ENCODE measurements at places on chromosomes 5 and 9.

- no peak for DNase-seq
Observed at GRCh38 chr9:35518981-35519679, 29.2 kb downstream of the RUSC2 start.

DNA sequence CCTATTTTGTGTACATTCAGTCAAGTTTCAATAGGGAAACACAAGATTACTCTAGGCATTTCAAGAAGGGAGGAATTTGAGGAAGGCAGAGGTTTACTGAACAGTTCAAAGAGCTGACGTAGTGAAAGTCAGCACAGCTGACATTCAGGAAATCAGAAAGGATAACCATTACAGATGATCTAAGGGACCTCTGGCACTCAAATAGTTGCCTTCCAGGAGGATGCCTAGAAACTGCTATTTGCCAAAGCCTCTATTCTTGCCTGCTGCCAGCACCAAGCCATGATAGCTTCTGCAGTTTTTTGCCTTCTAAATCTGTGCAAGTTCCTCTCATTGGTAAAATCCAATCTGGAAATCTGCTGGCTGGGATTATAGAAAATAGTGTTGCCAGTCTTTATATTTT is 373.1 kb downstream of the CSNK1G3 start:
- DNase-seq, result no peak

GRCh38 chr5:112883192-112883591 is 22.1 kb downstream of the SRP19 start:
- no peak for DNase-seq

GRCh38 chr9:135857371-135857786 is 50.0 kb downstream of the CAMSAP1 start:
- DNase-seq, result no peak

- no peak for DNase-seq
Observed at GRCh38 chr5:89211836-89212235, 328.9 kb upstream of the MEF2C start.

DNA sequence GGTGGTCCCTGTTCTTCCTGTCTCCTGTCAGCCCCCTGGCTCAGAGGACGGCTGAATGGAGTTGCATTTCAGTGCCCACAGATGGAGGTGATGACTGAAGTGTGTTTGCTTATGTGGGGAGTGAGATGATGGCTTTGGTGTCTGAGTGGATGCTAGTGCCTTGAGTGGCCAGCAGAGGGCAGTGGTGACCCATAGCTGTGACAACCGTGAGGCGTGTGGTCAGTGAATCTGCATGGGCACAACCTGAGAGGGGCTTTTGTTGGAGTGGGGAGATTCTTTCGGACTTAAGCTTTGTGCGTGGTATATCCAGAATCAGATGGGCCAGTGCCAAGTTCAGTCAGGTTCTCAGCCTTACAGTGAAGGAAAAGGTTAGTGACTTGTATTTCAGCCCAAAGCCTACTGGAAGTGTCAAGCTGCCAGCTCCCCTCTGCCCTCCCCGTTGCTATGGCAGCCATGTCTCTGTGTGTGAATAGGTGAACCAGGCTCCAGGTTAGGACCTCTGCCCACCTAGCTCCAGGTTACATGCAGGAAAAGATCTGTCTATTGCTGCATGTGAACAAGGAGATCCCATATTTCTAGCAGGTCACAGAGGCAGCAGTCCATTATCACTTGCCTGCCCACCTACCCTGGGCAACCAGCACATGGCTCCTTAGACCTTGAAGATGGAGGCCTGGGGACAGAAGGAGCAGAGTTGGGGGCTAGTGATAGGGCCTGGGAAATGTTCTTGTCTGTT is 14.7 kb upstream of the CXXC5 start:
- peak; percentile 52 for DNase-seq

DNA sequence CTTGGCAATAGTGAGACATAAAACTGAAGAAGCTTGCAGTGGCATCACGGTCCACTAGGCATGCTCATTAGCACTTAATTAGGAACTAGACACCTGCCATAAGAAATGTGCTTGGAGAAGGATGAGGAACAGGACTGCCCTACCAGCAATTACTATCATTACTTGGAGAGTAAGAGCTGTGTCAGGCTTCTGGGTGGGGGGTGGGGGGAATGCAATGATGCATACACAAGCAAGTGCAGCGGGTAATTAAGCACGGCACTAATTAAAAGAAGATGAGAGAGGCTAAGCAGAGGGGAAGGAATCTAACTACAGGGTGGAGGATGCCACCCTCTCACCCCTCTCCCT is 53.1 kb downstream of the TLE1 start:
- no peak for DNase-seq

GRCh38 chr9:17942498-17942897 is 363.6 kb downstream of the SH3GL2 start:
- DNase-seq, result no peak

DNA sequence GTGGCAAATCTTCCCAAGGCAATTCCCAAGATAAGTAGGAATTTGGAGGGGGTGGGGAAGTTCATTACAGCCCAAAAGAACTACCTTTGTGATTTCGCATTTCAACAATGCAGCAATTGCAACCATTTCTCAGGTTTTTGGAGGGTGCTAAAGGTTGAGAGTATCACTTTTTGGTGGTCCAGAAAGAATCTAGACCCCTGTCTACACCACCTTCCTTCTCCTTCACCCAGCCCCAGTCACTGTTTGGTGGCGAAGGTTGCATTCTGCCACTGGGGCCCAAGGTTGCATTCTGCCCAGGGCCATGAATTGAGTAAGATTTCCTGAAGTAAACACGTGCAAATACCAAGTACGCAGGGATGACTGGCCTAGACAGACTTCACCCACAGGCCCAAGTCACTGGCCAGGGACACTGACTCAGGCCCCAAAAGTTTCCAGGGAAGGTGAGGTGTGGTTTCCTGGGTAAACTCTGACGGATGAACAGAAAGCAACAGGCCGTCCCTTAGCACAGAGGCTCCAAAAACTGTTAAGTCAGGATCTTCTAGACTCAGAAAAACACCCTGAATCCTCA is 5.7 kb downstream of the PDE6A start:
- no peak for DNase-seq

DNA sequence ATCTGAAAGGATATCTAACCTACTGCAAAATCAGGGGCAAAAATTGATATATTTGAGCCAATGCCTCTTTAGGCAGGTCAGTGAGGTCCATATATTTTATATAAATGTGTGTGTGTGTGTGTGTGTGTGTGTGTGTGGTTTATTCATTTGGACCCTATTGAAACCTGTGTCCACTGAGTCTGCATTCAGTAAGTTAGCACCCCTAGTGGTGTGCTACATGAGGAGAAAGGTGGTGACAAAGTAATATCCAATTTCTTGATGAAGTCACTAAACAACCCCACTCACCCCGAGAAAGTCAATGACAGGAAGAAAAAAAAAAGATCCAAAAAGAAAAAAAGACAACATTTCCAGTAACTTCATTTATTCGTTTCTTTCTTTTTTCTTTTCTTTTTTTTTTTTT is 4.1 kb downstream of the FBXW11 start:
- no peak for DNase-seq
